ENCODE measurements at places on chromosomes 2 and 18.

- no peak for DNase-seq
Observed at GRCh38 chr2:241096979-241097378, 5.1 kb downstream of the MTERF4 start.

DNA sequence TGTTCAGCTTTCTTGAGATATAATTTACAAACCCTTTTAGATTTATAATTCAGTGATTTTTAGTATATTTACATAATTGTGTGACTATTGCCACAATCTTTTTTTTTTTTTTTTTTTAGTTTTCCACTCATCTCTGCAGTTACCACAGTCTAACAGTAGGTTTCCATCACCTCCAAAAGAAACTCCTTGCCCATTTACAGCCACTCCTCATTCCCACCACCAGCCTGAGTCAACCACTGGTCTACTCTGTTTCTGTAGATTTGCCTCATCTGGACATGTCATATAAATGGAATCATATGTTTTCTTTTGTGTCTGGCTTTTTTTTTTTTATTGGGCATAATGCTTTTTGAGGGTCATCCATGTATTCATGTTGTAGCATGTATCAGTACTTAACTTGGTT lies 16.1 kb downstream of the MTX2 start:
- DNase-seq, result no peak

GRCh38 chr18:3012136-3013023 lies 564 bp downstream of the LPIN2 start:
- peak; percentile 9 for DNase-seq

DNA sequence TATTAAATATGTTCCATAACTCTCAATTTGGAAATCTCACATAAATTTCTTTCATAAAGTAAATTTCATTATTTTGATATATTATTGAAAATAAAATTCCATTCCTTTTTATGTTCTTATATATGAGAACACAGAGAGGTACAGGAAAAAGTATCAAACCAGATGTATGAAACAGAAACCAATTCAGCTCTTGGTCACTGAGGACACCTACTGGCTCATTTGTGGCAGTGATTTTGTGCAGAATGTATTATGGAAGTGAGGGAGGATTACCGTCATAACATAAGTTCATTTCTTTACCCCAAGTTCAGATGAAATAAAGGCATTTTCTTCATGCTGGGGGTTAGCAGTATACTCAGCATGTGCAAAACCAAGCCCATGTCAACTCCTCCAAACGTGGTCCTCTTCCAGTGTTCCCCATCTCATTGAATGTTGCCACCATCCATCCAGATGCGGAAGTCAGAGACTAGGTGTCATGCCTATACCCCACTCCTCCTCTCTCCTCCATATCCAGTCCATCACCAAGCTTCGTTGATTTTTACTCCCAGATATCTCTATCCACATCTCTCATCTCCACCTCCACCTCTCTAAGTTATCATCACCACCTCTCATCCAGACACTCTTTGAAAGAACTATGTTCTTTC lies 41.7 kb upstream of the MALL start:
- DNase-seq, result peak; percentile 66

DNA sequence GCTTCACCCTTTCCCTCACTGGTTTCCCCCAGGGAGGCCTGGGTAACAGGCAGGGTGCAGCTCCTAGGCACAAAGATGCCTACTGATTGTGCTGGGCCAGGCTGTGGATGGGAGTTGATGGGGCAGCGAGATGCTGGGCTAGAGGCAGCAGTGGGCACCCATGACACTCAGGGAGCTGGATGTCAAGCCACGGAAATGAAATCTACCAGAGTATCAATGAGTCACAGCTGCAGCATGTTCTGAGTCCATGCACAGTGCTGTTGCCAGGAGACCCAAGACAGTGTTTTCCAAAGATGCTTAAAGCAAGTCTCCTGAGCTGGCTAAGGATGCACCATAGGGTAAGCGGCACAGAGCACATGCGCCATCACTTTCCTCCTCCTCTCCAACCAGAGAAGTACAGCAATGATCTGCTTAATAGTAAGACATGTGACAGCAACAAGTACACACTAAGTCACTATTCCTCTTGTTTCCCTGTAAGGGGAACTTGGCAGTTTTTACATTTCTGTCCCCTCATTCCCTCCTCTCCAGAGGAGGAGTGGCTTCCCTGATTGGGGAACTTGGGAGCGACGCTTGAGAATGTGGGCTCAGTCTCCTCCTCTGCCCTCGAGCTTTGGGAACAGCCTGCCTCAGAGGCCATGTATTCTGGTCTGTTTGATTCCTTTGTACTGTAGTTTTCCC lies 57.2 kb downstream of the CDC42EP3 start:
- peak; percentile 78 for DNase-seq

- no peak for DNase-seq
Observed at GRCh38 chr18:21930177-21930576, 189.6 kb downstream of the MIB1 start.

DNA sequence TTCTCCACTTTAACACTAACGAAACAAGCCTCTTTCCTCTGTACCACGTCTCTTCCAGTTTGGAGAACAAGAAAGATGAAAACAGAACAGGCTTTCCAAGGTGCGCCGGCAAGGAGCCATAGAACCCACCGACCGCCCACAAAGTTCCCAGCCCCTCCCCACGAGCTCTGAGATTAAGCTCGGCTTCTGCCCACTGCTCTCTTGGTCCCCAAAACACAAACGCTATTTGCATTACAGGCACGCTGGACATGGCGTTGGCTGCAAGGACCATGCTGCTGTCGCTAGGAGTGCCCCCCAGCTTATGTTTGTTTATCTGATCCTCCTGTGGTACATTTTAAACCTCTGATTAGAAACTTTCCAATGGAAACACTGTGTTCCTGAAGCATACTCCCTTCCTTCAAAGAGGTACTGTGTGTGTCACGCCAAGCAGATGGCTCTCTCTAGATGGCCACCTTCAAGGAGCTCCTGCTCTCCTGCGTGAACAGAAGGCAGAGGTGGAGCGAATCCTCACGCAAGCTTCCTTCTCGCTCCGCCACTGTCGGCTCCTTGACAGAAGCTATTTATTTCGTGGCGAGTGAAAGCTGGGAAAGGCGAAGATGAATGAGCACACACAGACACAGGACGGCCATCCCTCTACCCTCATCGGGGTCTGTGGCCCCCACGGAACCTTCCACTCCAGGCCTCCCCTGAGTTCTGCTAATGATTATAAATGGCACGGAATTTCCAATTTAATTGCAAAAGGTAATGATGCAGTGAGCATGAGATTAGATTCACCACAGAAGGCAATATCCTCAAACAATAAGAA lies 166.2 kb downstream of the EIPR1 start:
- DNase-seq, result no peak

DNA sequence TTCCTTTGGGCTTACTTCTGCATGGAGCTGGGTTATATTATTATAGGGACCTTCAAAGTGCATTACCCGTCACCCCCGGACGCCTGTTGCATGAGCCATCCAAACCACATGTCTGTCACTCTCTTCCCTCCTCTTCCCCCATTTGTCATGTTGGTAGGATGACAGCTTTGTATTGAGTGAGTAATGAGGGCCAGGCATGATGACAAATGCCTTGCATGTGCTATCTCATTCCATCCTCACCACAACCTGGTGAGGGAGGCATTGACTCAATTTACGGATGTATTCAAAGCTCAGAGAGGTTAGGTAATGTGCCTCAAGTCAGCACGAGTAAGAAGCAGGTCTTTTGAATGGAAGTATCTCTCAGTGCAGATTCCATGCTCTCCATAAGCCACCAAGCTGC lies 510.5 kb upstream of the TNP1 start:
- DNase-seq, result peak; percentile 99

- no peak for DNase-seq
Observed at GRCh38 chr2:37589298-37589697, 82.1 kb downstream of the CDC42EP3 start.

Data from kidney tubule cell (primary cell).